Right atrium auricular region (tissue), 2 donors: ENCODE measurements at places on chromosomes 6 and 20. TPM values are rescaled to one million over a fixed set of nuclear protein-coding genes. Genes with fewer than 3 reads are reported as not detected.
A peak's percentile ranks its signal among the peaks of the same experiment; 100 is the strongest.

- no peak overlapping the region for H3K4me3 ChIP-seq
- H3K27ac ChIP-seq, result no peak overlapping the region
- H3K27me3 ChIP-seq, result no peaks in the 10 kb centered on the region
- no peaks in the 10 kb centered on the region for H3K4me1 ChIP-seq
Measured at GRCh38 chr20:58711266-58712051, 18.9 kb downstream of the NPEPL1 start.

DNA sequence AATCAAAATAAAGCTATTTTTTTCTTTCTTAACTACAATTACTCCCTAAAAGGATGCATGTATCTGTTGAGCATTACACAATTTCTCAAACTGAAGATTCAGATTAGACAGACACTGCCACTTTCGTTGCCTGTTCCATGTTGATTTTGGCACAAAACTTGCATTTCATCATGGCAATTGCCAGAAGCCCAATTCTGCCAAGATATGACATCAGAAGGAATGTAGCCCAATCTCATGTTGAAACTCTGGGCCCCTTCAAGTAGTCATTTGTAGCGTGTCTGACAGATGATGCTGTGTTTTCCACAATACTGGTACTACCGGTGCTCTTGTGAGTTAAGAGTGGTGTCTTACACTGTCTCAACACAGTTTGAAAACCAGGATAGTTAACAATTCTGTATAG is 705.4 kb downstream of the PTPRT start:
- no peaks in the 10 kb centered on the region for H3K27me3 ChIP-seq
- peak; percentile 85 for DNase-seq
- peaks cover 8% of the 10 kb centered on the region for H3K4me1 ChIP-seq
- no peaks in the 10 kb centered on the region for H3K36me3 ChIP-seq
- no peak overlapping the region for H3K4me3 ChIP-seq
- H3K27ac ChIP-seq, result peak overlapping the region; percentile 83

- no peaks in the 10 kb centered on the region for H3K4me1 ChIP-seq
- no peak for DNase-seq
Measured at GRCh38 chr6:137351890-137352289, 132.7 kb upstream of the IFNGR1 start.

DNA sequence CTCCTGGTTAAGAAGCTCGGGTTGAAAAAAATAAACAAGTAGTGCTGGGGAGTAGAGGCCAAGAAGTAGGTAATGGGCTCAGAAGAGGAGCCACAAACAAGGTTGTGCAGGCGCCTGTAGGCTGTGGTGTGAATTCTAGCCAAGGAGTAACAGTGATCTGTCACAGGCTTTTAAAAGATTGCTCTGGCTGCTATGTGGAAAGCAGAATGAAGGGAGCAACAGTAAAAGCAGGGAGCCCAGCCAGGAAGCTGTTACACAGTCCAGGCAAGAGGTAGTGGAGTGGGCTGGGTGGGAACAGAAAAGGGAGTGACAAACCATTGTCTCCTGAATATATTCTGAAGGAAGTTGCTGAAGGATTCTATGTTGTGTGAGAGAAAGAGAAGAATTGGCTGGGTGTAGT is 2.0 kb downstream of the HFE start:
- H3K27me3 ChIP-seq, result no peaks in the 10 kb centered on the region
- no peaks in the 10 kb centered on the region for H3K4me1 ChIP-seq

- no peak for DNase-seq
- no peak overlapping the region for H3K4me3 ChIP-seq
- no peaks in the 10 kb centered on the region for H3K36me3 ChIP-seq
- no peaks in the 10 kb centered on the region for H3K27me3 ChIP-seq
Measured at GRCh38 chr6:122285292-122285913, 114.0 kb upstream of the HSF2 start.

GRCh38 chr20:10504608-10504993 is 69.5 kb downstream of the SLX4IP start:
- H3K27me3 ChIP-seq, result no peaks in the 10 kb centered on the region
- no peak for DNase-seq
- no peak overlapping the region for H3K4me3 ChIP-seq
- no peaks in the 10 kb centered on the region for H3K36me3 ChIP-seq
- H3K27ac ChIP-seq, result peak overlapping the region; percentile 53

- DNase-seq, result no peak
- no peaks in the 10 kb centered on the region for H3K36me3 ChIP-seq
- no peaks in the 10 kb centered on the region for H3K27me3 ChIP-seq
- H3K4me3 ChIP-seq, result no peak overlapping the region
- no peaks in the 10 kb centered on the region for H3K4me1 ChIP-seq
Measured at GRCh38 chr20:13396022-13396421, 174.9 kb downstream of the ISM1 start.

- H3K27me3 ChIP-seq, result no peaks in the 10 kb centered on the region
- peaks cover 7% of the 10 kb centered on the region for H3K4me1 ChIP-seq
- no peaks in the 10 kb centered on the region for H3K36me3 ChIP-seq
- no peak for DNase-seq
Measured at GRCh38 chr20:47776639-47777038, 8.6 kb downstream of the SULF2 start.

- DNase-seq, result no peak
- H3K4me1 ChIP-seq, result peaks cover 4% of the 10 kb centered on the region
- no peaks in the 10 kb centered on the region for H3K27me3 ChIP-seq
Measured at GRCh38 chr20:63885264-63886053, 9.5 kb upstream of the DNAJC5 start.

DNA sequence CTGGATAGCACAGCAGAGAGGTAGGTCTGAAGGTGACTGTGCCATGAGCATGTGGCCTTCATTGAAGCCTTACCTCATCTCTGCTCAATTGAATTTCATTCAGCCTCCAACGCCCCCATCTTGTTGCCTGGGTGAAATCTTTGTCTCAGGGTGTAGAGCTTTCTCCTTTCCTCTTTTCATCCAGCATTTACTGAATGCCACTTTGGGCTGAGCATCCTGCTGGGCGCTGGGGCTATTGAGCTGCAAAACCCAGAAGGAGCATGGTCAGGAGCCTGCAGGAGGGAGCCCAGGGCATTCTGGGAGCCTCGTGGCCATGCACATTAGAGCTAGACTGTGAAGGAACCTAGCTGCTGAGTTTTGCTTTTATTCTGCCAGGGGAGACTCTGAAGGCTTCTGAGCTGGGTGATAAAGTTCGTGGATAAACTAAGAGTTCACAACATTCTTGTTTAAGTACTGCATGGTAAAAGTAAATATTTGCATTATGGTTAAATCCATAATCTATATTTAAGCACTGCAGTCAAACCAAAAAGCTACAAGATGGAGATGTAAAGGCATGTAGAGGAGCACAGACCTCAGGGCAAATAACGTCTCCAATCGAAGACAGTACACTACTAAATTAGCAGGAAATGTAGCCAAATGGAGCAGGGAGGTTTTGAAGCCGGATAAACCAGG is 13.2 kb upstream of the ASXL1 start:
- no peaks in the 10 kb centered on the region for H3K27me3 ChIP-seq
- no peak overlapping the region for H3K27ac ChIP-seq
- DNase-seq, result no peak
- no peaks in the 10 kb centered on the region for H3K36me3 ChIP-seq
- no peak overlapping the region for H3K4me3 ChIP-seq

DNA sequence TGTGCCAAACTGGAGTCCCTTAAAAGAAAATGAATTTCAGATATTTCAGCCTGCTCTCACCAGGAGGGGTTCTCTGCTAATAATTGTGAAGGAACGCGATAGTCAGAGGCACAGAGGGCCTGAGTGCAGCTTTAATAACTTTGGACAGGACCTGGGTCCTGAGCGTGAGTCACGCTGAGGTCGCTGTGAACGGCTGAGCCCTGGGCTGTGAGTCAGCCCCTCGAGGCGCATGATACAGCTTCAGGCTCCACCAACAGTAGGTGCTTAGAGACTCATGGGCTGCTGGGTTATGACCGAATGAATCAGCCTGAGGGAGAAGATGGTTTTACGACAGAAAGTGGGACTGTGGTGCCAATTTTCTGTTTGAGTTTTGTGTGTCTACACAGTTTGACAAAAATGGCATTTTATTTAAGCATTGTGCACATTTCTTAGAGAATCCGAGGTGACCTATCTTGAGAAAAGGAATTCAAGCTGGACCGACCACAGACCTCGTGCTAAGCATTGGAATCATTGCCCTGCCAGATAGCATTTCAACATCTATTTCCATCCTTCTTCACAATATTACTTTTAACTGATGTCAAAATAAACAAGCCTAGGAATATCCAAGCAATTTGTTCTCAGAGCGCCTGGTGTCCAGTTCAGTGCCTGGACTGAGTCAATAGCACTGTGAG is 183.0 kb downstream of the THBS2 start:
- H3K4me1 ChIP-seq, result no peaks in the 10 kb centered on the region
- H3K27me3 ChIP-seq, result no peaks in the 10 kb centered on the region
- DNase-seq, result peak; percentile 94
- no peak overlapping the region for H3K4me3 ChIP-seq
- peak overlapping the region; percentile 71 for H3K27ac ChIP-seq

- H3K27ac ChIP-seq, result no peak overlapping the region
- H3K27me3 ChIP-seq, result no peaks in the 10 kb centered on the region
- peaks cover 11% of the 10 kb centered on the region for H3K4me1 ChIP-seq
- DNase-seq, result no peak
- H3K4me3 ChIP-seq, result no peak overlapping the region
Measured at GRCh38 chr20:37849156-37849555, 53.8 kb upstream of the VSTM2L start.

The FOXA2 gene
- total RNA-seq, result not detected

The GOPC gene
- total RNA-seq, result 20.8 TPM

The RNF8 gene
- 17.3 TPM for total RNA-seq

The SIRT5 gene
- total RNA-seq, result 31.2 TPM

The MAS1 gene
- not detected for total RNA-seq

The C6orf141 gene
- not detected for total RNA-seq

The EYS gene
- total RNA-seq, result not detected

The JAG1 gene
- total RNA-seq, result 32.8 TPM

The RCAN2 gene
- 210 TPM for total RNA-seq
